Left lung (tissue), 14 donors: ENCODE measurements at places on chromosomes 16 and 17.

- no peak for DNase-seq
These were observed 2.4 kb downstream of the THRA start for GRCh38 chr17:40064971-40065768.

DNA sequence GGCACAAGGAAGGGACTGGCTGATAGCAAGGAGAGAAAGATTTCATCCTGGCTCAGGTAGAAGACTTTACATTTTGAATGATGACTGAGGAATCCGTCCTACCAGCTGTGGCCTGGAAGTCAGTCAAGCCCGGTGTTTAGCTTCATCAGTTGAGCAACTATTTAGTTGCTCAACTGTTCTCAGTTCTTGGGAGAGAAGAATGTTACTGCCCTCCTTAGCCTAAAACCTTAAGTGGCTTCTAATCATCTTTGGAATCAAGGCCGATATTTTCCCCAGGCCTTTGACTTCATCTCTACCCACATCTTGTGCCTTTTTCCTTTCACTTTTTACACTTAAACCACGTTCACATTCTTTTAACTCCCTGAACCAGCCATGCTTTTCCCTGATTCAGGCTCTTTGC, 17.3 kb upstream of the RBL2 start:
- DNase-seq: no peak

- DNase-seq: no peak
These were observed 313.3 kb upstream of the HSBP1 start for GRCh38 chr16:83494459-83494858.

DNA sequence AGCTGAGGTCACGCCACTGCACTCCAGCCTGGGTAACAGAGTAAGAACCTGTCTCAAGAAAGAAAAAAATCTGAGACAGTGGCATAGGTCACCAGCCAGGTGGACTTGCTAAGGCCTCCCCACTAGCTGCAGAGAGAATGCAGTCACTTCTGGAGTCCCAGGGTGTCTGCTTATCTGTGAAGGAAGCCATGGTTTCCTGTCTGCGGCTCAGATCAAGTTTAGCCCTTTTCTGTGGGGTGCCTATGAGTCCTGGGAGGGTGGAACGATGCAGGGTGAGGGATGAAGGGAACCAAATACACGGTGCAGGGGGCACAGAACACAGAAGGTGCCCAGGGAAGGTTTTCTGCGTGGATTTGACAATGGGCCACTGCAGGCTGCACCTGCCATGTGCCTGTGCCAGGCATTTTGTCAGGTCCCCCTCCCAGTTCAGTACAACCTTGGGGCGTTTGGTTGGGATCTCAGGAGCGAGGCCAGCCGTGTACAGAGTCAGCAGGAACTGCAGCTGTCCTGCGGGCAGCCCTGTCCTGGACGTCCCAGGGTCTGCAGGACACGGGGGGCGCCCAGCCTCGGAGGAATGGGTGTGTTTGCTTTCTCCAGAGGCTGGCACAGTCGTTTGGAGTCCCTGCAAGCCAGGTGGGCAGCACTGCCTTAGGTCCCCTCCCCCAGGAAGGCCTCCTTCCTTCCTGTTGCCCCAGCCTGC, 41.8 kb downstream of the RAB11FIP4 start:
- no peak for DNase-seq

DNA sequence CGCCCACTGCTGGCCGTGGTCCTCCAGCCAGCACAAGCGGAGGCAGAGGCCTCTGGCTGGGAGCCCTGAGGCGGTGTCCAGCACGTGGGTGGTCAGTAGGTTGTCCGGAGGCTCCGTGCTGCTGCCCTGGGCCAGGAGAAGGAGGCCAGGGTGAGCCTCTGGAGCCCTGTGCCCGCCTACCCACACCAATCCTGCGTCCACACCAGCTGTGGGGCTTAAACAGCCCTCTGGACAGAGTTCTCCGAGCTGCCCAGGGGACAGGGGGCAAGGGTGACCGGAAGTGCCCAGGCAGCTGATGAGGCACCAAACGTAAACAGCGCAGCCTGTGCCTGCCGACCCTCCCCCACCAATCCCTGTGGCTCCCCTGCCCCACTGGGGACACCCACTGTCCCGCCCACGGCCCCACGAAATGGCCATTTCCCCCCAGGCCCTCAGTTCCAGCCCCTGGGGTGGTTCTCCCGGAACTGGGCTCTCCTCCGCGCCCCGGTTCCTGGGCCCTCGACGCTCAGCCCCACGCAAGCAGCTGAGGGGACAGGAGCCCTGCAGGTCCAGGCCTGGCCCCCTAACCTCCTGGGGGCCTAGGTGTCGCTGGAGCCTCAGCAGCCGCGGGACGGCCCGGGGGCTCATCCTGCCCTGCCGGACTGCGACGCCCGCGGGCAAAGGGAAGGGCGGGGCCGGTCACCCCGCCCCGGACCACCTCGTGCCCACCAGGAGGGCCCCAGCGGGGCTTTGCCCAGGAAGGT, 27.9 kb upstream of the DBNDD1 start:
- peak; percentile 14 for DNase-seq

DNA sequence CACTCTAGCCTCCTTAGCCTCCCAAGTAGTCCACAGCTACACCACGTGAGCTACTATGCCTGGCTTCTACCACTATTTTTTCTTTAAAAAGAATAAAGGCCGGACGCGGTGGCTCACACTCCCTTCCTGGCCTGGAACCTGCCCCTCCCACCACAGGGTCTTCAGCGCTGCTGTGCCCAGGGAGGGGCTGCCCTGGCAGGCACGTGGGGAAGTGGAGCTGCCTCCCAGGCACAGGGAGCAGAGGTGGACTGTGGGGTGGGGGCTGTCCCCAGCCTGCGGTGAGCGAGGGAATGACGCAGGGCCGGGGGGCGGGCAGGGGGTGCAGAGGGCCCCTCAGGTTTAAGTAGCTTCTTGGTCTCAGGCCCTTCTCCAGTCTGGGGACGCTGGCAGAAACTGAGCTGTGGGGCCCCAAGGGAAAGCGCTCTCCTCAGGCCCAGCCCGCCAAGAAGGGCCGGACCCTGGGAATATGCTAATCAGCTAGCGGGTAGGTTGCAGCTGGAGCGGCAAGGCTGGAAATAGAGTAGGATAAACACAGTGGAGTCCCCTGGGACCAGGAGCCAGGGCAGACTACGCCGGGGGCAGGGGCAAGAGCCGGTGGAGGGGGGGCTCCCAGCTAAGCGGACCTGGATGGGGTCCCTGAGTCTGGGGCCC, 46.8 kb downstream of the TIMM22 start:
- no peak for DNase-seq

DNA sequence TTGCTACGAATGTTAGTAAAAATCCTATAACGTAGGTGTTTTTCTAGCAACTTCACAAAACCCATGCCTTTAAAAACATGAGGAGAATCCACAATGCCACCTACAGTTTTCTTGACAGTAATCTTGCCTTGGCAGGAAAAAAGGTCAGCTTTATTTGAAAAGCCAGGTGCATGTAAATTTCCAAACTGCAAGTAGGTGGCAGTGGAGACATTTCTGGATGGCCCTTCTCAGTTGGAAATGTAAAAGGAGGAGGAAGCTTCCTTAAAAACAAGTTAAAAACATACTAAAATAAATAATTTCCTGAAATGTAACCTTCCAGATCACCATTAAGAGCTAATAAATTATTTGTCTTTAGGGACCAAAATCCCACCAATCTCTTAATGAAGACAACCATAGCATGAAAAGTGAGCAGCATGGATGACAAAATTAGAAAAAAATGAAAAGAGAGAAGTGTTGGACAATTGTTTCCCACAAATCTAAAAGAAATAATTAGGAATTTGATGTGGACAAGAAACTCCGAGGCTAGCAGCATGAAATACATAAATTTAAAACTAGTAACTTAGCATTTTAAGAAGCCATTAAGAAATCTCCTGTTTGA, 152.2 kb downstream of the SNX11 start:
- no peak for DNase-seq

DNA sequence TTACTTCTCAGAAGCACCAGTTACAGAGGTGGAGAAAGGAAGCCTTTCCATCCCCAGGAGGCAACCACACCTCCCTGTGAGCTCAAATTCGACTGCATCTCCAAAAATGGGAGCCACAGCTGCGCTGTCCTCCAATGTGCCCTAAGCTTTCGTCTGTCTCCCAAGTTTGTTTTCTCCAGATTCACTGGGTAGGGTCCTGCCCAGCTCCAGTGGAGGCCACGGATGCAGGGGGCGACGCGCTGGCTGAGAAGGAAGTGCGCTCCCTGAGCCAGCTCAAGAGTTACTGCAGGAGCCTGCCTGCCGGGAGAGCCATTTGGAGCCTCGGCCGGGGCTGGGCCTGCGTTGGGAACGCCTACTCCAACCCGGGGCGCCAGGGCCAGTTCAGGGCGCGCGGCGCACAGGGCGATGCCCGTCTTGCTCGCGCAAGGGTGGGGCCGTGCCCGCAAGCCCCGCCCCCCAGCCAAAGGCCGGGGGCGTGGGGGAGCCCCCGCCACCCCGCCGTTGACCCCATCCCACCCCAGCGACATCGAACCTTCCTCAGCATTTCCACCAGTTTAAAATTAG, 19.5 kb downstream of the SIAH1 start:
- DNase-seq: peak; percentile 99

GRCh38 chr17:78904371-78904770, 1.4 kb upstream of the CEP295NL start:
- DNase-seq: no peak

DNA sequence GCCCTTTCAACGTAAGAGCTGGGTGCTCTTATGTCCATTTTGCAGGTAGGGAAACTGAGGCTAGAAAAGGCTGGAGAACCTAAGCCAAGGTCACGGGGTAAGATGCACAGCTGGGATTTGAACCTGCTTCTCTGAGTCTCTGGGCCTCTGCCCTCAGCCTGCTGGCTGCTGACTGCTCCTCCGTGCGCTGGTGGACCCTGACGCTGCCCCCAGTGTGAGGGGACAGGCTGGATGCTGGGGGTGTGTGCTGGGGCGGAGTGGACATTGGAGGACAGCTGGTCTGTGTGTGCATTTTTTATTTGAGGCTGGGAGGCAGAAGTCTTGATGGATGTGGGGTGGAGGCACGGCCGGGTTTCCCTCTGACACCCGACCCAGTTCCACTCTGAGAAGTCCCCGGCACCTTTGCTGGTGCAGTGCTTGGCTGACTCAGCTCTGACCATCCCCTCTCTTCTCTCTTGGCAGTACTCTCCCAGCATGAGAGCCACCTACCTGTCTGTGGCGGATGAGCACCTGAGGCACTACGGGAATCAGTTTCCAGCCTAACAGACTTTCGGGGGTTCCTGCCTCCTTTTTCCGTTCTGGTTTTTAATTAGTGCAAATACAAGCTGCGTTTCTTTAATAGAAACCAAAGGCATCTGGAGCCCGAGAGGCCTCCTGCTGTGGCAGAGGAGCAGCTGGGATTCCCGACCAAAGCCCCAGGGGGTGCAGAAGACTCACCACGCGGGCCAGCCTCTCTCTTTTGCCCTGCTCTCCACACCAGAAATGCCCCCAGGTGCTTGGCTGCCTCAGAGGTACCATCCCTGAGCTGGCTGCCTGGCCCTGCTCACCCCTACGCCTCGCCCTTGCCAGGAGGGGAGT, 14.1 kb upstream of the DNAI2 start:
- no peak for DNase-seq

DNA sequence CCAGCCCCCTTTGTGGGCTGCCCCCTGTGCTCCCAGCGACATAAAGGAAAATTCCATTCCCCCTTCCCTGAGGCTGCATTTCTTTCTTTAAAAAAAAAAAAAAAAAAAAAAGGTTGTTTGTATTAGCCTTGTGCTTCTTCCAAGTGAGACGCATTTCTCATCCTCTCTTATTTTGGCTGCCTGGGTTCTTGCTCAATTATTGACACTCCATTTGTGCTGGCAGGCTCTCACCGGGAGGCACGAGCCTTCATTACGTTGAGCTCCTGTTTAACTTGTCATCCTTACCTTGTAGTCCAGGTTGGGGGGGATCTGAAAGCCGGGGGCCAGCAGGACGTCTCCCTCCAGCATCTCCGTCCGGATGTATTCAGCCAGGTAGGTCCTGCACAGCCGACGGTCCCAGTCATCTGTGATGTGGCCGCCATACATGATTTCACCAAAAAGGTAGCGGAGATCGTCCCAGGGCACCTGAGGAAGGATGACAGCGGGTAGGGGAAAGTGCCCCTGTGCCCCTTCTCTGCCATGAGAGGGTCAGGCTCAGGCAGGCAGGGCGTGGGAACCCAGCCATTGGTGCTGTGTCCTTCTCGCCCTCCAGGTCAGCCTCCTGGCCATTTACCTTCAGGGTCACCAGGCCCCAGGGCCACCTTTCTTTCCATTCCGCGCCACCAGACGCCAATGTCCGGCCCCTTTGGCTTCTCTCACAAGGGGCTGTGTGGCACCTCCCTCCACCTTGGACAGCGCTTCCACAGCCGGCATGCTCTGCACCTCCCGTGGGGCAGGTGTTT, 50.6 kb downstream of the PGS1 start:
- peak; percentile 44 for DNase-seq

DNA sequence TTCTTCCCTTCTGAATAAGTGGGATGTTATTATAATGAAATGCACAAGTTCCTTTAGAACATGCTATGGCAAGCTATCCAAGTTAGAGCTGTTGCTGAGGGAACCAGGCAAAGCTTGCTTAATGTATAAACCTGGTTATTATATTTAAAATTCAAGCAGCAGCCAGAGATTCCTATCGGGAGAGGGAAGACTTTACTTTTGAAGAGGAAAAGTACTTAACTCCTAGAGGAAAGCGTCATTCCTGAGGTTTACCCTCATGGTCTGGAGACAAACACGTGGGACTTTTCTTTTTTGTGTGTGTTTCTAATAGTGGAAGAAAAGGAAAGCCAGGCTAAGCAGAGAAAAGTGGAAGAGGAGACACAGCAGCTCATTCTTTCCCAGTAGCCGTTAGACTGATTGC, 39.9 kb upstream of the MYH10 start:
- DNase-seq: no peak

GRCh38 chr16:51888016-51888415, 658.9 kb downstream of the TOX3 start:
- DNase-seq: no peak

DNA sequence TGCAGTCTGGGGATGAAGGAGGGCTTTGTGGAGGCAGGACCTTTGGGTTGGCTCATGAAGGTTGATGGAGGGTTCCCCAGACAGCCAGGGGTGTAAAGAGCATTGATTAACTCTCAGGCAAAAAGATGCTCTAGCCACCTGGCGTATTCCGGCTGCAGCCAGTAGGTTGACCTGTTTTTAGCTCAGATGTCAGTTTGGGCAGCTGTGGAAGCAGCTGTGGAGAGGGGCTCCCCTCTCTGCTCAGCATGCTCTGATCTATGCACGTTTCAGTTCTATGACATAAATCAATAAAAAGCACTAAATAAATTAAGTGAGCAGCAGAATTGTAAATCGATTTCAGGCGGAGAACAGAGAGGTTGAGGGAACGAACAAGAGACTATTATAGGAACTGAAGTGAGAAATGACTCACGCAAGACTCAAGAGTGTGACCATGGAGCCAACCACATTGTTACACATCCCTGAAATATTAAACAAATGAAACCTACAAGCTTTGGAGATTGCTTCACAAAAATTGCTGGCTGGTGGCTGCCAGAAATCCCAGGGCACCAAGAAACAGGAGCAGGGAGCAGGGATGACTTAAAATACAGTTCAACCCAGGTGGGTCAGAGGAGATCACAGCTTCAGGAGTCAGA, 111.9 kb downstream of the GSG1L start:
- DNase-seq: no peak
